GM12892 (cell line): ENCODE measurements at places on chromosomes 16 and 17.
A peak's percentile ranks its signal among the peaks of the same experiment; 100 is the strongest.

- DNase-seq = peak; percentile 68
Observed at GRCh38 chr16:89319886-89320781, 102.6 kb downstream of the ZNF778 start.

DNA sequence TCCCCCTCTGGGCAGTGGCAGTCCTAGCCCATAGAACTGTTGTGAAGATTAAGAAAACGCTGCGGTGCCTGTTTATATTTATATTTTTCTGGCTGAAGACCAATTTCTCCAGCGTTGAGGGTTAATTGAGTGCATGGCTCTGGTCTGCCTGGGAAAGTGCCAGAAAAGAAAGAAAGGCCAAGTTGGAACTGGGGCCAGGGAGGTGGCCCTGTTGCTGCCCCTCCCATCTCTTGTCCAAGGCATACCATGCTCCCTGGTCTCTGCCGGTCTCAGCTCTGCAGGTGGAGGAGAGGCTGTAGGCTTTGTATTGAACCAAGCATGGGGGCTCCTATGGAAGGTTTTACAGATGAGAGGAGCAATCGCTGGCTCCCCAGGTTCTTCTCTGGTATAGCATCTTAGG is 124.7 kb downstream of the MGAT5B start:
- no peak for DNase-seq

GRCh38 chr17:39352511-39352910 is 48.9 kb downstream of the FBXL20 start:
- DNase-seq = no peak

GRCh38 chr16:8955828-8956227 is 7.9 kb downstream of the USP7 start:
- no peak for DNase-seq

- DNase-seq = no peak
Observed at GRCh38 chr16:66250686-66251431, 115.6 kb upstream of the CDH5 start.

DNA sequence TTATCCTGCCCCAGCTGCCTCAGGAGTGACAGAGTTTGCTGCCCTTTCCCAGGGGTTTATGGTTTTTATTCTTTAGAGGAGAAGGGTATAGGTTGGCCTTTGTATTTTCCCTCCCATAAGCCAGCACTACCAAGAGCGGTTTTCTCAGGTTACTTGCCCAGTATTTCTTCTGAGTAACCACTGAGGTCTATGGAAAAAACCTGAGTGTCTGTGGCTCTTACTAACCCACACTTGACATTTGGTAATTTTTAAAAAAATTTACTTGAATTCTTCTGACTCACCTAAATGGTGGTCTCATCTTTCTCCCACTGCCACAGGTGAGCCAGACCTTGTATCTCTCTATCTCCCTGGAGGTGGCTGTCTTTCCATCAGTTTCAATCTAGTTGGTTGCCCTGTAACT is 6.0 kb downstream of the SLC7A6 start:
- DNase-seq = no peak

DNA sequence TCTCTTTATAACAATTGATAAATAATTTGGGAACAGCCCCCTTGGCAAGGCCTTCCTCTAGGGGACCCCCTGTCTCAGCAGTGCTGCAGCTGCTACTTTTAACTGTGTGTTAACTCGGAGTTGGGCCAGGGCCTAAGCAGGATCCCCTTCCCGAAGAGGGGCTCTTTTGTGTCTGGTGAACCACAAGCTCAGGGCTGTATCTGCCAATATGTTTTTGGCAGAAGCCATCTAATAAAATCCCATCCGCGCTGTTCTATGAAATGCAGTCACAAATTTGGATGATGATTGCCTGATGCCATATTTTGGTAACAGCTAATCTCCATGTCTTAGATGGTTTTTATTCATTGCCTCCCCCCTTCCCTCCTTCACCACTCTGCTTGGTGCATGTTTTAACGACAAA is 267.7 kb downstream of the FTO start:
- DNase-seq = no peak

DNA sequence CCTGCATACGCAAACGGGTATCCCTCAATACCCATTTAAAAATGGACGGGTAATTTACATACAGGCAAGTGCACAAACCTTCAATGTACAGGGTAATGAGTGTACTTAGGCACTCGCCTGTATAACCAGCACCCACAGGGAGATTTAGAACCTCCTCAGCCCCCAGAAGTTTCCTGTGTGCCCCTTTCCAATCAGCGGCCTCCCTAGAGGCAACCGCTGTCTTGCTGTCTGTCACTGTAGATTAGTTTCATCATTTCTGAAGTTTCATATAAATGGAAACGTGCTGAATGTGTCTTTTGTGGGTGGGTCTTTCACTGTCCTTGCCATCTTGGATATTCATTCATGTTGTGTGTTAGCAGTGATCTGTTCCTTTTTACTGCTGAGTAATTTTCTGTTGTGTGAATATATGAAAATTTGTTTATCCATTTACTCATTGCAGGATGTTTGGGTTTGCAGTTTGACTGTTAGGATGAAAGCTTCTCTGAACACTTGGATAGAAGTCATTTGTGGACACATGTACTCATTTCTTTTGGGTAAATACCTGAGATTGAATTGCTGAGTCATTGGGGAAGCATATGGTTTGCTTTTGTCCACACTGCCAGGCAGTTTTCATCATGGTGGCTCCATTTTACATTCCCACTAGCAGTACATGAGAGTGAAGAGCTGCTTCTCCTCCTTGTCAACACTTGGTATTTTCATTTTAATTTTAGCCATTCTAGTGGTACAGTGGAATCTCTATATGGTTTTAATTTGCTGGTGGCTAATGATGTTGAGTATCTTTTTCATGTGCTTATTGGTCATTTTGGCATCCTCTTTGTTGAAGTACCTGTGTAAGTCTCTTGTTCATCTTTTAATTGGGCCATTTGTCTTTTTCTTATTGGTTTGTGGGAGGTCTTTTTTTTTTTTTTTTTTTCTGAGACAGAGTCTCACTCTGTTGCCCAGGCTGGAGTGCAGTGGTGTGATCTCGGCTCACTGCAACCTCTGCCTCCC is 2.1 kb upstream of the ADCY7 start:
- DNase-seq = no peak

DNA sequence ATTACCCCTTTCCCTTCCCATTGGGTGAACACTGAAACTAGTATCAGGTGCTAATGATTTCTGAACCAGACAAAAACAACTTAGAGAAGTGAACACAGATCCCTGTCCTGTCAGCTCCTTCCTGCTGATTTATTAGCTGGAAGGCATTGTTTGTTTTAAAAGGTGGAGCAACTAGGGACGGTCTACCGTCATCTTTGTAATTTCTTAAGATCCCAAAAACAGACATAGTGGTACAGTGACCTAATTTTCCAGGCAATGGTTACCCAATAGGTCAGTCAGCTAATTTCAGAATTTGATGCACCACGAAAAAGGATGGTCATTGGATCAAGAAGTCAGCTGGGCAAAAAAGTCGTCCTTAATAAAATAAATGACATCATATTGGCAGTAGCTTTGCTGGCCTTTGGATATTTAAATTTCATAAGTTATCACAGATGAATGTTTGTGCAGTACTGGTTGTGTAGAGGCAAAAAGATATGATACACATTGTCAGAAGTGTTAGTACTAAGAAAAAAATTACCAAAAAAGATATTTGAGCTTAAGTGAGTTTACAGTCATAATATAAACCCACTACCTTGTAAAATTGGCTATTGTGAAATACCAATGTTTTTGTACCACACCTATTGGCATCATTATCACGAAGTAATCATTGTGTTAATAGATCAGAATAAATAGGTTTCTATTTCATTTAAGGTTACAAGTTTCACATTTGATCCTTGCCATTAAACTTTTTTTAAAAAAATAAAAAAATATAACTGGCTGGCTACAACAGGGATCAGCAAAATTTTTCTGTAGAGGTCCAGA is 27.2 kb upstream of the KCNJ16 start:
- no peak for DNase-seq

GRCh38 chr17:28733346-28733745 is 4.8 kb downstream of the NEK8 start:
- no peak for DNase-seq

DNA sequence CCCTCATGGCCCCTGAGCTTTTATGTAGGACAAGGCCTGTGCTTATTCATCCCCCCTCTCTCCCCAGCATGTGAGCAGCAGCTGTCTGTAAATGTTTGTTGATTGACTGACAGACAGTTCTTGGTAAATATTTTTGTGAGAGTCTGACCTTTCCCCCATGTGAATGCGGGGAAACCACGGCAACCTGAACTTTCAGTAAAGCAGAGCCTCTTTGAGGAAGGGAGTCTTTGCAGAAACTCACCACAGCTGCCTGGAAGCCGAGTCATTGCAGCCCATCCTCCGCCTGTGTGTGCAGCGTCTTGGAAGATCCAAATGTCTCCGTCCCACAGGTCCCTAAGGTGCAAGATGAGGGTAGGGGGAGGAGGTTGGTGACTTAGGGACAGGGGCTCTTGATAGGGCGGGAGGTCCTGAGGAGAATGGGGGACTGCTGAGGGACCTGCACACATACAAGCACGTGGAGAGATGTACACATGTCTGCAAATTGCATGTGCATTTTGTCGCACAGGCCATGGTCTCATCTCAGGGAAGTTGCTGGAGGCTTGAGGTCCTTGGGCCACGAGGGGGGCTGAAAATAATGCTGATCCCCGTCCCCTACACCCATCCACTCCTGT is 23.0 kb upstream of the IL21R start:
- no peak for DNase-seq

- no peak for DNase-seq
Observed at GRCh38 chr17:82309656-82310570, 7.5 kb downstream of the CD7 start.

- DNase-seq = no peak
Observed at GRCh38 chr16:87555647-87556046, 46.7 kb upstream of the JPH3 start.

- peak; percentile 97 for DNase-seq
Observed at GRCh38 chr17:1724351-1724868, at the start of gene WDR81. WDR81 (plus strand) TSS chr17:1724704; CDS start chr17:1724960, 256 bp downstream.

DNA sequence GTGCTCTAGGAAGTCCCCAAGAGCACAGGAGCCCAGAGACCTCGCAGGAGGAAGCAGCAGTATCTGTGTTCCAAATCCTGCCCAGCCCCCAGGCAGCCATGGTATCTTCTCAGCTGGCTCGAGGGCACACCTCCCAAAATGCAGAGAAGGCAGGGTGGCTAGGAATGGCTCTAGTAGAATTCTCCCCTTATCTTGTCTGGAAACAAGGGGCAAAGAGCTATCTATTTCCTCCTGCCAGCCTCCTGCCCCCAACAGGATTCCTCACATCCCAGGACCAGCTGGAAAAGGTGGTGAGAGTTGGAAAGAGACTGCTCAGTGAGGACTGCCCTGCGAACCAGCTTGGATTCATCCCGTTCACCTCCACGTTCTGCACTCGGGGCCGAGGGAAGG is 8.6 kb upstream of the TSPOAP1 start:
- DNase-seq = peak; percentile 19

GRCh38 chr17:63480826-63481487 is 4.1 kb downstream of the ACE start:
- DNase-seq = no peak

DNA sequence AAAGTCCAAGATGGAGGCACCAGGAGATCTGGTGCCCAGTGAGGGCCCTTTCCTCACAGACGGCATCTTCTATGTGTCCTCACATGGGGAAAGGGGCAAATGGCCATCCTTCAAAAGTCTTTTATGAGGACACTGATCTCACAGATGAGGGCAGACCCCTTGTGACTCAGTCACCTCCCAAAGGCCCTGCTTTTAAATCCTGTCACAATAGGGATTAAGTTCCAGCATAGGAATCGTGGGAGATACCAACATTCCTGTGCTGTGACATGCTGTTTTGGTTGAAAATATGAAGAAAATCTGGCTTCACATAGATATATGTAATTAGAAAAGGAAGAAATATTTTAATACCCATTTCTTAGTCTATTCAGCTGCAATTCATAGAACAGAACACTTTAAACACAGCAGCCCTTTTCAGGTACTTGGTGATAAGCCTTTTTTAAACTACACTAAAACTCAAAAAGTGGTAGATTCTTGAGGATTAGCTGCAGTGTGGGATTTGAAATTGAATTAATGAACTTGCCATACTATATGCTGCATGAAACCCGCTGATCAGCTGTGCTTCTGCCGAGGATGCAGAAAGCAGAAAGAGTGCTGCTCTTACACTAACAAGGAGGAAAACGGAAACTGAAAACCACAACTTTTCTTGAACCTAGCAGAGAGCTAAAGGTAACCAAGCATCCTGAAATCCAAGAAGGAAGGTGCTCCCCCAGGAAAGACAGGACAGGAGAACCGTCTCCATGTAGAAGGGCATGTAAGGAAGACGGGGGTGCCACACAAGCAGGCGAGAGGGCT is 32.7 kb downstream of the VPS53 start:
- no peak for DNase-seq

- no peak for DNase-seq
Observed at GRCh38 chr16:10031473-10031872, 150.8 kb downstream of the GRIN2A start.
